ENCODE measurements at places on chromosomes 3 and 15. TPM values are rescaled to one million over a fixed set of nuclear protein-coding genes. Genes with fewer than 3 reads are reported as not detected.

Gene IQCH
- total RNA-seq: not detected

Gene TEX9
- 4.2 TPM for total RNA-seq

Gene CEP63
- total RNA-seq: 30.1 TPM

Gene RTP1
- not detected for total RNA-seq

Gene C3orf62
- 14.9 TPM for total RNA-seq

- no peak for ATAC-seq
Observed at GRCh38 chr3:156300929-156301840, 180.8 kb downstream of the KCNAB1 start.

- ATAC-seq: no peak
Observed at GRCh38 chr3:11239796-11240195, 32.4 kb upstream of the ATG7 start.

- ATAC-seq: no peak
Observed at GRCh38 chr15:22874256-22874655, 35.8 kb downstream of the NIPA2 start.

- no peak for ATAC-seq
Observed at GRCh38 chr3:140629357-140630137, 48.3 kb upstream of the TRIM42 start.

GRCh38 chr3:129371041-129371826 lies 57.2 kb downstream of the EFCAB12 start:
- ATAC-seq: no peak

DNA sequence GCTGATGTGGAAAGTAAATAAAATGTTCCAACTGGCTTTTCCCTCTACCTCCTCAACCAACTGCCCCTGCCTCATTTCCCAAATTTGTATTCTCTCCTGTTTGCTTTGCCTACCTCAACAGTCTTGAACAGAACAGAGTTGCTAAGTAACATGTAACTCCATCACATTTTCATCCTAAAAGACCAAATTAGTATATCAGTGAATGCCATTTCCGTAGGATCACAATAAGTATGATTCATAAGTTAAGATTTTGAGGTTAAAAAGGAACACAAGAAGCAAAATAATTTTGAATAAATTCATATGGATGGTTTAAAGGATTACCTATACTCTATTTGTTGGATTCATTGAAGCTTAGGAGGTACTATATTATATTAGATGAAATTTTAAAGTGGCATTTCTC lies 154.9 kb downstream of the ECT2 start:
- no peak for ATAC-seq

DNA sequence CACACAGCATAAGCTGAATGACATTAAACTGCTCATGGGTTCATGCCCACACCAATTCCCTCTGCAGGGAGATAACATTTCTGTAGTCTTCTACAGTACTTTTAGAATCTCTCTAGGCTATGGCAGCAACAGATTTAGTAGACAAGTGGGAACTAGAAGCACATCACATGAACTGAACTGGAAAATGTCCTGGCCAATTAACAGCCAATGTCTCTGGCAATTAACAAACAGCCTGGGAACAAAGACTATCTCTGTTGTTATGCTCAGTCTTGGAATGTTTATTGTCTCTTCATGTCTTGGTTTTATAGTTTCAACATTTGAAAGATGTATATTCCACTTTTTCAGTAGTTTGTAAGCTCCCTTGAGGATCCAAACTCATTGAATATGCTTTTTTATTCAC lies 523.2 kb upstream of the NAALADL2 start:
- ATAC-seq: no peak

- ATAC-seq: no peak
Observed at GRCh38 chr3:15659254-15659975, 57.9 kb downstream of the BTD start.

DNA sequence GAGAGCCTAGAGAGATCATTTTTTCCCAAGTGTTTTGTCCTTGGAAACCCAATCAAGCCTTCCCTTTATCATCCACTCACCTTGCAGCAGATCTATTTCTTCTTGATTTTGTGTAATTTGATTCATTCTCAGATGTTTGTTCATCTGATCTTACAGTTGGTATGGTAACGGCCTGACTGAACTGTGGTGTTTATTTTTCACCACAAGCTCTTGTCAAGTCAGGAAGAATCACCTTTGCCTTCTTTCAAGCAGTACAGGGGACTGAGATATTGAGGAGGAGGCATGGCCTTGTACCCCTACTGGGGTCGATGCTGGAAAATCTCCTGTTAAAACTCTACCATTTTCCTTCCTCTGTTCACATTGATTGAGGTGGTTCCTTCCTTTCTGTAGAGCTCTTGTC lies 361.4 kb upstream of the CFAP20DC start:
- ATAC-seq: no peak

- ATAC-seq: no peak
Observed at GRCh38 chr3:119608405-119609000, 10.8 kb downstream of the PLA1A start.

GRCh38 chr3:12954891-12955650 lies 113.7 kb upstream of the RPL32 start:
- peak; percentile 90 for ATAC-seq

- ATAC-seq: no peak
Observed at GRCh38 chr3:78402720-78403119, 1362.8 kb downstream of the ROBO2 start.
